ENCODE measurements at places on chromosomes 16 and 17. TPM values are rescaled to one million over a fixed set of nuclear protein-coding genes. Genes with fewer than 3 reads are reported as not detected.

The PLXDC1 gene
- 0.02 TPM for total RNA-seq

The KRT16 gene
- 1.1 TPM for total RNA-seq

The KRTAP3-1 gene
- total RNA-seq: not detected

The NME1 gene
- total RNA-seq: 714 TPM

The KCNH6 gene
- total RNA-seq: not detected

The SLC5A10 gene
- total RNA-seq: 0.21 TPM

The TBC1D3L gene
- total RNA-seq: 9.0 TPM

The KRT40 gene
- not detected for total RNA-seq

The NPIPB4 gene
- 24.4 TPM for total RNA-seq

The HBA1 gene
- total RNA-seq: 1.6 TPM

The LPCAT2 gene
- total RNA-seq: 7.0 TPM

The LONP2 gene
- total RNA-seq: 38.2 TPM

The ADAD2 gene
- total RNA-seq: not detected

All from A549 treated with Hydrocortisone at 1 μM for 4 hours (cell line).